Activated CD4-positive, CD25-positive, alpha-beta regulatory T cell (primary cell): ENCODE measurements at places on chromosomes 5 and 9.

GRCh38 chr5:103523319-103523718, 39.3 kb downstream of the NUDT12 start:
- no peak for DNase-seq

DNA sequence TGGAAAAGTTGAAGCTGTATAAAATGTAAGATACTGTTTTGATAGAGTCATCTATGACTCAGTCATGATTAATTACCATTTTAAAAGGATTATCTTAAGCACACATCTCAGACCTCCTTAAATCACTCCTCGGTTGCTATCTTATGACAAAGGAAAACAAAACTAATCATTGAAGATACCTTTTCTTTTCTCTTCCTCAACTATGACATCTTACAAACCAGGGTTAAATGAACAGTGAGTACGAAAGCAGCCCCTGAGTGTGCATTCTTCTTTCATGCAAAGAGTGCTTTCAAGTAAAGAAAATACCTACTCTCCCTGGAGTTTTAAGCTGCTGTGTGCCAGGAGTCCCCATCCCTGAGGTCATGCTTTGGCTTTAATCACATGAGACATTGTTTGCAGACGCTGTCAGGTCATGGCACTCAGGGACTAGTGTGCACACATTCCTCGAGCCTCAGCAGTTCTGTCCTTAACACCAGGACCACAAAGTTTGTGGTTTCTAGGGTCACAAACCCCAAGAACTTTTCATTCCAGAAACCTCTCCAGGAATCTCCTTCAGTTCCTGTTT, 86.7 kb upstream of the ICE1 start:
- no peak for DNase-seq

- no peak for DNase-seq
Observed at GRCh38 chr9:99368341-99369326, 146.6 kb downstream of the SEC61B start.

- no peak for DNase-seq
Observed at GRCh38 chr9:125707472-125707804, 430 bp upstream of the MAPKAP1 start.

GRCh38 chr9:135410421-135410820, 69.2 kb upstream of the PPP1R26 start:
- DNase-seq, result no peak

GRCh38 chr5:160824301-160825001, 27.6 kb downstream of the ATP10B start:
- no peak for DNase-seq

DNA sequence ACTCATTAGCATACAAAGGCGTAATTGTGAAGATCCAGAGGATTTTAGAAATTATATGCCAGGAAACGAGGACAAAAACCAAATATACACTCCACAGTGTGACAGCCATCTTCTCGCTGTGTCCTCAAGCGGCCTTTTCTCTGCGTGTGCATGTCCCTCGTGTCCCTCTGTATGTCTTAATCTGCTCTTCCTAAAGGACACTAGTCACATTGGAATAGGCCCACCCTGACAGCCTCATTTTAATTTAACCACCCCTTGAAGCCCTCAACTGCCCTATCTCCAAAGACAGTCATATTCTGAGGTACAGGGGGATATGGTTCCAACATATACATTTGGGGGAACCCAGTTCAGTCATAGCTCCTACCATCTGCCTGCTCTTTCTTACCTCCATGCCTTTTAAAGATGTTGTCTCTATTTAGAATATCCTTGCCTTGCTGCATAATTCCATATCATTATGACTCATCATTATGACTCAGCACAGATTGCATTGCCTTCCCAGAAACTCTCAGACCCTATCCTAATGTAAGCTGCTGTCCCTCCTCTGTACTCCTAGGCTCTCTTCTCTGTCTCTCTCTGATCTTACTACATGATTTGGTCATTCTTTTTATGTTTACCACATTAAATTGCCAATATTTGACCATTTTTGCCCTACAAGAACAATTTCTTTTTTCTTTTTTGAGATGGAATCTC, 210.9 kb downstream of the AOPEP start:
- DNase-seq, result no peak

DNA sequence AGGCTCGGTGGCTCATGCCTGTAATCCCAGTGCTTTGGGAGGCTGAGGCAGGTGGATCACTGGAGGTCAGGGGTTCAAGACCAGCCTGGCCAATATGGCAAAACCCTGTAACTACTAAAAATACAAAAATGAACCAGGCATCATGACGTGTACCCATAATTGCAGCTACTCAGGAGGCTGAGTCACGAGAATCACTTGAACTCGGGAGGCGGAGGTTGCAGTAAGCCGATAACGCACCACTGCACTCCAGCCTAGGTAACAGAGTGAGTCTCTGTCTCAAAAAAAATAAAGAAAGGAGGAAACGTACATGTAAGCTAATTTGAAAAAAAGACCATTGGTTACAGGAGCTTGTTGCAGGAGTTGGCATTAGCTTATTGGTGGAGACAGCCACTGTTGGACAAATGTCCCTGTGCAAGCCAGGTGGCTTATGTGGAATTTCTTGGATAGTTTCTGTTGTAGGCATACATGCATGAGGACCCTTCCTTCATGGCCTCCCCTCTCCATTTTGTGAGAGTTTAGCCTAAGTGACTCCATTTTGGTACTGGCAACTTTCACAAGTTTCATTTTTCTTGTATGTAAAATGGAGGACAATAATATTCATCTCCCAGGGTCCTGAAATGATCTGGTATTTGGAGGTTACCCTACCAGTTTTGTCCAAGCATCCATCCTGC, 16.8 kb upstream of the RAB14 start:
- no peak for DNase-seq

GRCh38 chr5:88452820-88453219, 184.2 kb upstream of the TMEM161B start:
- no peak for DNase-seq

DNA sequence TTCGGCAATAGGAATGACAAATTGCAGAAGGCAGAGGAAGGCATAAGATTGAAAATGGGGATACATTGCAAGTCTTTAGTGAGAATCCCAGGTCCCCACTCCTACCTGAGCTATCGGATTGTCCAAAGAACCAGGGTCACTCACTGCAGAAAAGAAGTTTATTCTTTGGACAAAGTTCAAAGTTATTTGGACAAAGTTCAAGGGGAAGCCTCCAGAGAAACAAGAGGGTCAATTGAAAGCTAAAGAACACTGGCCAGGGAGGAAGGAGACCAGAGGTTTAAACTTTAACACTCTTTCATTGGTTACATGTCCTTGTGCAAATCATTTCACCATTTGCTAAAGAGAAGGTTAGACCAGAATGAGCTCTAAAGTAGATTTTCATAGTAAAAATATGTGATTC, 5.2 kb upstream of the UHRF2 start:
- DNase-seq, result no peak

- no peak for DNase-seq
Observed at GRCh38 chr9:124814164-124814535, 37.2 kb downstream of the OLFML2A start.

DNA sequence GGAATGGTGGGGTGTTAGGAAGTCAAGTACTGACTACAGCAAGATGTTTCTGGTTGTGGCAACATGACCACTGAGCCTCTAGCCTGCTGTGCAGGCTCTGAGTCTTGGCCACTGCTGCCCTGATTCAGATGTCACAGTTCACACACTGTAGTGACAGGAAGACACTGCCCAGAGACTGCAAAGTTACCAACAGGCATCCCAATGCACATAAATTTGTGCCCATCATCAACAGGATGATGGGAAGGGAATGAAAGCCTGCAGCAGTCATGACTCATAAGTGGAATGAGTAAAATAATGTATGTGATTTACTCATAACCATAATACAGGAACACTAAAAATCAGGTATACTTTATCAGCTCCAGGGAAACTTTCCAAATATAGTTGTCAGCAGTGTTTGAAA, 251.6 kb upstream of the HAPLN1 start:
- no peak for DNase-seq

DNA sequence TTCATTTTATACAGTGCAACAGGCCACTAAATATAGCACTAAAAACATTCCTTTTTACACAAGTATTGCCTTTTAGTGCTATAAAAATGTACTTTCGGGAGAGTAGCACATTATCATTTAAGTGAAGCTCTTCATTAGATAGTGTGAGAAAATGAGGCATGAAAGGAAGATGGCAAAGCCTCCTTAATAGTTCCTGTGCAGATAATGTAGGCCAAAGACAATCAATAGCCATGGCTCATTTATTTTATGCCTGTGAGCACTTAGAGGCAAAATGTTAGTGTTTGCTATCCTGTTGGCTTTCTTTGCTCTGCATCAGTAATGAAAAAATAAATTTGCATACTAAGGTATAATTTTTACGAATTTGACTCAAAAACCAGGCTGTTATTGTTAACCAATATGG, 929.5 kb upstream of the C9orf72 start:
- DNase-seq, result no peak

DNA sequence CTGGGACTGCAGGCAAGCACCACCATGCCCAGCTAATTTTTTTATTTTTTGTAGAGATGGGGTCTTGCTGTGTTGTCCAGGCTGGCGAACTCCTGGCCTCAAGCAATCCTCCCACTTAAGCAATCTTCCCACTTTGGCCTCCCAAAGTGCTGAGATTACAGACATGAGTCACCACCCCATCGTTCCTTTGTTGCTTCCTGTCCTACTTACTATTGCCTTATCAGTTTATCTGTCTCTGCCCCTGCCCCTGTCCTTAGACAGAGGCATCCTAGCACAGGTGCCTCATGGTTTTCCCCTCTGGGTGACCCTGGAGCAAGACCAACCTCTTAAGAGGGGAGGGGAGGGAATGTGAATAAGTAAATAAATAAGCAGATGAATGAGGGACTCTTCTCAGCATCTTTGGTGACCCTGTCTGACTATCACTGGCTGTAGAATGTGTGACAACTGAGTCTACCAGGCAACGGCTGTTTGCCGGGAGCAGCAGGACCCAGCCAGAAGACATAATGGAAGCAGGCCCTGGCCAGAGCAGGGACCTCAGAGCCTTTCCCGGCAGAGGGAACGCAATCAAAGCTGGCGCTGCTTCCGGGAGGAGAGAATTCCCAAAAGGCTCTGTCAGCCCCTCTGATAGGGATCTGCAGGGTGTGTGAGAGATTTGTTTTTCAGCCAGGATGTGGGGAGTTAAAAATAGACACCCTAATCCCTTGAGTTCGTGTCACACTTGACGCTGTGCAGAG, 43.8 kb upstream of the DAB2IP start:
- DNase-seq, result no peak

DNA sequence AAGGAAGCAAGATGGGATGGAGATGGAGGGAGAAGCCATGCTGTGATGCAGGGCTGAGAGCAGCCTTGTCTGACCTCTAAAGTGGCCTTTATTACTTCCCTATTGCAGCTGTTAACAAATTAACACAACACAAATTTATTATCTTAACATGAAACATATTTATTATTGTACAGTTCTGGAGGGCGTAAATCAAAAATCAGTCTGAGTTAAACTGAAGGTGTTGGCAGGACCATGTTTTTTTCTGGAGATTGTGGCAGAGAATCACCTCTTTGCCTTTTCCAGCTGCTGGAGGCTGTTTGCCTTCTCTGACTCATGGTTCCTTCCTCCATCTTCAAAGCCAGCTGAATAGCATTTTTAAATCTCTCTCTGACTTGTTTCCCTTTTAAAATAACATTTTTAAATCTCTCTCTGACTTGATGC, 7.2 kb upstream of the MCC start:
- no peak for DNase-seq

DNA sequence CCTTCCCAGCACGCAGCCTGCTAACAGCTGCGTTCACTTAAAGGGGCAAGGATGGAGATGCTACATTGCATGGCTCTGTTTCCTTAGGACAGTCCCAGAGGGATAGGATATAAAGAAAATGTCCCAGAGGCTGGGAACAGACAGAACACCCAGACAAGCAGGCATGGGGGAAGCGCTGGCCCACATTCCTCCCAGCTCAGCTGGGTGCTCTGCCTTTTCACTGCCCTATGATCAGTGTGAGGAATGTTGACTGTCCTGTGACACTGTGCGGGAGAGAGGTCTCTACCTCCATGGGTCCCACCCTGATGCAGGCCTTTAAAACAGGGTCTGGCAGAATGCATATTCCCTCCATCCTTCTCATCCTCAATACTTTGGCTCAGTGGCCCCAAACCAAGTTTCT, 459.4 kb upstream of the DMAC1 start:
- no peak for DNase-seq

DNA sequence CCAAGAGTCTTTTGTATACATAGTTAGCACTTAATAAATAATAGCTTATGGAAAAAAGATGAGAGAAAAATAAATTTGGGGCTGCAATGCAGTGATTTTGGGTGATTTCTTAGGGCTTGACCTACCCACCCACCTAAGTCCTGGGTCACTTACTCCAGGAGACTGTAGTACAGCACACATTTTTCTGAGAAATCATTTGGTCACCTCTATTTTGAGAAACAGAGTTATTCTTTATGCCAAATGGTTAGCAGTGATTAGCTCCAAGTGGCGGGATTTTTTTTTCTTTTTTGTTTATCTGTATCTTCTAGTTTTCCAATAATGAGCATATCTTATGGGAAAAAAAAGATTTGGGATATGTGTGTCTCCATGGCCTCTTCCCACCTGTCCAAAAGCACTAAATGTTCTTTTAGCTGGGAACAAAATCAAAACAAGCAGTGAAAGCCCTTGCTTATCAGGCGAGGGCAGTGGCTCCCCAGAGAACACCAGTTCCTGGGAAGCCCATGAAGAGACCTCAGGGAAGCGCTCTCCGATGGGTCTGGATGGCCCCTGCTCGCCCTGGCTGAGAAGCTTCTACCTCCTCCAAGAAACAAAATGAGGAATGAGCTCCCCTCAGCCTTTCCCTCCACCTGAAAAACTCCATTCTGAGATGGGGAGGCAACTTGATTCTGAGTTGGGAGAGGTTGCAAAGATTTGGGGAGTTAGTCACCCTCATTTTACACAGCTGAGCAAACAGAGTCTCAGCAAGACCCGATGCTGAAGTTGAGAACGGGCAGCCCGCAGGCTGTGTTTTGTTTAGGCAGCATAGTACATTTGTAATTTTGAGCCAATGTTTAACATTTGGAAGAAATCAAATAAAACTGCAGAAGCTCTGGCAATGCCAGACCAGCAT, 69.9 kb downstream of the CYFIP2 start:
- DNase-seq, result no peak

DNA sequence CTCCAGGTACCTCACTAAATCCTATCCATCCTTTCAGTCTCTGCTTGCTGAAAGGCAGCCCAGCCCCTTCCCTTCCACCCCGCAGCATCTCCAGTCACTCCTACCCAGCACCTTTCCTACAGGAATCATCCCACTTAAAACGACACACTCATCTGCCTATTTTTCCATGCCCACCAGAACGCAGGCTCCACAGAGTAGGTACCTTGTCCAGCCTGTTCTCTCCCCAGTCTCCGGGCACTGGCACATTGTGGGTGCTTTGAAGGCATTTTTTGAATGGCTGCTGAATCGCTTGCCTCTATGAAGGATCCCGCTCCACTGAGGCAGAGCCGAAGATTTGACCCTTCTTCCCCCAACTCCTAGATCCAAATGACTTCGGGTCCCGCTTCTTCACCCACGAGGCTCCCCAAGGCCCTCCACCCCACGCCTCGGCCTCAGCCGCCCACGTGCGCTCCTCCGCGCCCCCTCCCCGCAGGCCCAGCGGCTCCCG, 15.6 kb downstream of the LHX6 start:
- DNase-seq, result no peak
